ENCODE measurements at places on chromosomes 7 and 10.
A peak's percentile ranks its signal among the peaks of the same experiment; 100 is the strongest.

- peak; percentile 47 for DNase-seq
Measured at GRCh38 chr7:27651702-27652101, 11.0 kb downstream of the HIBADH start.

- DNase-seq: no peak
Measured at GRCh38 chr7:101833799-101834198, 16.4 kb downstream of the CUX1 start.

GRCh38 chr7:111486472-111487142, 75.7 kb downstream of the IMMP2L start:
- peak; percentile 58 for DNase-seq

DNA sequence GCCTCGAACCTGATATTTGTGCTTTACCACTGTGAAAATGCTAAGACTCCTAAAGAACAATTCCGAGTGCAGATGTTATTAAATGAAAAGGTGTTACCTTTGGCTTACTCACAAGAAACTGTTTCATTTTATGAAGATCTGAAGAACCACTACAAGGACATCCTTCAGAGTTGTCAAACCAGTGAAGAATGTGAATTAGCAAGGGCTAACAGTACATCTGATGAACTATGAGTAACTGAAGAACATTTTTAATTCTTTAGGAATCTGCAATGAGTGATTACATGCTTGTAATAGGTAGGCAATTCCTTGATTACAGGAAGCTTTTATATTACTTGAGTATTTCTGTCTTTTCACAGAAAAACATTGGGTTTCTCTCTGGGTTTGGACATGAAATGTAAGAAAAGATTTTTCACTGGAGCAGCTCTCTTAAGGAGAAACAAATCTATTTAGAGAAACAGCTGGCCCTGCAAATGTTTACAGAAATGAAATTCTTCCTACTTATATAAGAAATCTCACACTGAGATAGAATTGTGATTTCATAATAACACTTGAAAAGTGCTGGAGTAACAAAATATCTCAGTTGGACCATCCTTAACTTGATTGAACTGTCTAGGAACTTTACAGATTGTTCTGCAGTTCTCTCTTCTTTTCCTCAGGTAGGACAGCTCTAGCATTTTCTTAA, 47.7 kb downstream of the MINPP1 start:
- peak; percentile 33 for DNase-seq

DNA sequence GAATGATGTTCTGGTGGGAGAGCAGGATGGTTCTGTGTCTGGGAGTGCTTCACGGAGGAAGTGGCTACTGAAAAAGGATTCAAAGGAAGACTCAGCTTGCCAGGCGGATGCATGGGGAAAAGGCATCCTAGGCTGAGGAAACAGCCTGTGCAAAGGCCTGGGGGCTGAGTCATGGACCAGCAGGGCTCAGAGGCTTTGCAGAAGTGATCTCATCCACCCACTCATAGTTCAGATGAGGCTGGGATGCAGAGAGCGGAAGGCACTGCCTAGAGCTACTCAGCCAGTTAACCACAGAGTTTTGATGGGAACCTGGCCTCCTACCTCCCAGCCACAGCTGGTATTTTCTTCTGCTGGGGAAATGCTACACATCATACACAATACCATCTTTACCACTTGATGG, 15.8 kb upstream of the ADAMTS14 start:
- peak; percentile 100 for DNase-seq

- no peak for DNase-seq
Measured at GRCh38 chr10:125222515-125223308, 62.3 kb upstream of the CTBP2 start.

GRCh38 chr10:125162120-125162931, 2.0 kb upstream of the CTBP2 start:
- no peak for DNase-seq

DNA sequence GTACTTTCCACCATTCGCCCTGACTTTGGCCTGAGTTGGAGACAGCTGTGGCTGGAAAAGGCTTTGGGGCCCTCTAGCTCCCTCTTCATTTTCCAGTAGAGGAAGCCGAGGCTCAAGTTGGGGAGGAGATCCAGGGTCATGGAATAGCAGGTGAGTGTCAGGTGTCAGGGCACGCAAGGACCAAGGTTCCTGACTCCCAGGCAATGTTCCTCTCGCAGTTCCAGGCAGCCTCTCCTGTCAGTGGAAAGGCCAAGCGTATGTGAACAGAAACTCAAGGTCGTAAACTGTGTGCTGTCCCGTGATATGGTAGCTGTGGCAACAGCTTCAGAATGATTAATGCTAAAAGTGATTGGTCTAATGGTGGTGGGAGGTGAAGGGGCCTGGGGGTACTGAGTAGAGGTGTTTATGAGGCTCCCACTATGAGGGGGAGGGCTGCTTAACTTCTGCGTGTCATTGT, 13.2 kb downstream of the ADAMTS14 start:
- no peak for DNase-seq

DNA sequence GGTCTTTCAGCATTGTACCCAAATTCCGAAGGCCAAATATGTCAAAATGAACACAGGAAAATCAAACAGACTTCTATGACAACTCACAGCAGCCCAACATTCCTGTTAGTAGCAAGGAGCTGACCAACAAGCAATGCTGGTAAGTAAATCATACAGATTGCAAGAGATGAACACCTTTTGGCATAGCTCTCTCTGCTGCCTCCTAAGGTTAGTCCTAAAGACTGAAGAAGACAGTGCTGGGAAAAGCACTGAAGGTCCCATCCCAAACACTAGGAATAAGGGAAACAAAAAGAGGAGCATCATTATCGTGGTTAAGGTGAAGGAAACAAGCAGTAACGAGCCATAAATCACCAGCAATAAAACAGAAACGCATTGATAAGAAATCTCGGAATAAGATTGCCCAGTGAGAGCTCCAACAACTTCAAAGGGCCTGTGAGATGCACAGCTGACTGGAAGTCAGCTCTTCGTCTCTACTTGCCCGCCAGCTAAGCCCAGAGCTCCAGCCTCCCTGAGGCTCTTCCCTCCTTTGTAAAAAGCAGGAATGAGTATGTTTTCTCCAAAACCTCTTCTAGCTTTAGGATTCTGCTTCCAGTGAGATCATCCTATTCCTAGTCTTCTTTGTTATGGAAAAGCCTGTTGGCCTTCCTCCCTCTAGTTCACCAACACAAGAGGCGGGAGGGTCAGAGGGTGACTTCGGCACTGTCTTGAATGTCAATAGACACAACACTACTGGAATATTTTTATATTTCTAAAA, 15.3 kb downstream of the NUDT5 start:
- DNase-seq: no peak

GRCh38 chr10:77428691-77429395, 208.8 kb downstream of the KCNMA1 start:
- DNase-seq: peak; percentile 60

DNA sequence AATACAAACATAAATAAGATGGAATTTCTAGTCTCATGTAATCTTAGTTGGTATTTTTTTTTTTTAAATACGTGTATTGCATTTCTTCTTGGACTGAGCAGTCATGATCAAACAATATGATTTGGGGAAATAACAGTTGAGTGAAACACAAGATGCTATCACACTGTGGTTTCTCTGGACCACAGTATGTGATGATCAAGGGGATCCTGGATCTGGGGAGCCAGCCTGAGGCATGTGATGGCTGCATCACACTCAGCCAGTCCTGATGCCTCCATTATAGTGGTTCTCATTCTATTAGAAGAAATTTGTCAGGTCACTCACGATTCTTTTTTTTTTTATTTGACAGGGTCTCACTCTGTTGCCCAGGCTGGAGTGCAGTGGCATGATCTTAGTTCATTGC, 495.9 kb upstream of the POT1 start:
- DNase-seq: no peak

DNA sequence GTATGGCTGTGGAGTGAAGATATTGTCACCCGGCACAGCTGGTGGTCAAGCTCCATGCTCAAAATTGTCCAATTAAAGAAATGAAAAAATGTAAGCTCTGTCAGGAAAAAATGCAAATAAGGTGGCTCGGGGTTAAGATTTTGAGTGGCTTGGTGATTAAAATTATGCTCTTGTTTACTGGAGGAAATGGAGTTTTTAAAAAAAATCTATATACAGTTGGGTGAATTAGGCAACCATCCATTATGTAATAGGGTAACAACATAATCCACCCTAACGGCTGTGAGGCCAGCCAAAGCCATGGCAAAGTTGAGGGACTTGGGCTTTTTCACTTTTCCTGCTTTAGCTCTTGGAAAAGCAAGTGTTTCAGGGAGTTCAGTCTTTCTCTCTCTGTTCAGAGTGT, 260.8 kb upstream of the HABP2 start:
- DNase-seq: no peak

GRCh38 chr10:3196482-3196881, 23.9 kb upstream of the PITRM1 start:
- no peak for DNase-seq

DNA sequence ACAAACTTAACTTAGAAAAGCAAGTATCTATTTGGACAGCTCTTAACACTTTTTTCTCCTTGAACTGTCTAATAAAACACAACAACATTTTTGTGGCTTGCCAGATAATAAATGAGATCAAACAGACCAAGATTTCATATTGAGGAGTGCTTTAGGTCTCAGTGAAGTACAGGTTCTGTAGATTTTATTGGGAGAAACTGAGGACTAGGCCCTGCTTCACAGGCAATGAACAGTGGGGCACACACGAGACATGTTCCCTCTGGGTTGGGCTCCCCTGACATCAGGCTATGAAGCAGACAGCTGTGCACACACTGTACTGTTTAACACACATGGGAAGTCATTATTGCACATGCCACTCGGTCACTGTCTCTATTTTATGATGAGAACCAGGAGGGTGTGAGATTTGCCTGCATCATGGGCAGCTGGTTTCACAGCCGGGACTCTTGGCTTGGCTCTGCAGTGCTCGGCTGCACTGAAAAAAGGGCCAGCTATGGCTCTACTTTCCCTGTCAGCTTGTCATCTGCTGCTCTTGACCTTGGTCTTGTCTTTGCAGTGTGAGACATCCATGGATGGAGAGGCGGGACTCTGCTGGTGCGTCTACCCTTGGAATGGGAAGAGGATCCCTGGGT, 4.2 kb downstream of the IGFBP1 start:
- DNase-seq: no peak

GRCh38 chr7:132872034-132872433, 209.9 kb downstream of the CHCHD3 start:
- no peak for DNase-seq

DNA sequence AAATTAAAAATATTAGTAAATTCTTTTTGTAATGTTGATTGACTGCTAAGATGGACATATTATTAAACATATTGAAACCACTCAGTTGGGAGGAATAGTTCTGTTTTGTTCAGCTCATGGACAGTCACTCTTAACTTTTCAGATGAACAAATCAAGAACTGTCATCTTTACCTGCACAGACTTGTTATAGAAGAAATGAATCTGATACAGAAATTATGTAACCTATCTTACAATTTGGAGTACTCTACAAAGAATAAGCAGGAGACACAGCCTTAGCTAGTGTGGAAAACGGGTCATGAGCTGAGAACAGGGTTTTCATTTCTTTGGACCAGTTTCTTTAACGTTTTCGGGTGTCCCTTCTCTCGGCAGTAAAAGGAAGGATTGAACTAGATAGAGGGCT, 1.2 kb upstream of the ANLN start:
- no peak for DNase-seq

- DNase-seq: no peak
Measured at GRCh38 chr7:360454-361100, 70.6 kb downstream of the FOXL3 start.
